NCI-H226 (cell line): ENCODE measurements at places on chromosomes 1 and 21.

DNA sequence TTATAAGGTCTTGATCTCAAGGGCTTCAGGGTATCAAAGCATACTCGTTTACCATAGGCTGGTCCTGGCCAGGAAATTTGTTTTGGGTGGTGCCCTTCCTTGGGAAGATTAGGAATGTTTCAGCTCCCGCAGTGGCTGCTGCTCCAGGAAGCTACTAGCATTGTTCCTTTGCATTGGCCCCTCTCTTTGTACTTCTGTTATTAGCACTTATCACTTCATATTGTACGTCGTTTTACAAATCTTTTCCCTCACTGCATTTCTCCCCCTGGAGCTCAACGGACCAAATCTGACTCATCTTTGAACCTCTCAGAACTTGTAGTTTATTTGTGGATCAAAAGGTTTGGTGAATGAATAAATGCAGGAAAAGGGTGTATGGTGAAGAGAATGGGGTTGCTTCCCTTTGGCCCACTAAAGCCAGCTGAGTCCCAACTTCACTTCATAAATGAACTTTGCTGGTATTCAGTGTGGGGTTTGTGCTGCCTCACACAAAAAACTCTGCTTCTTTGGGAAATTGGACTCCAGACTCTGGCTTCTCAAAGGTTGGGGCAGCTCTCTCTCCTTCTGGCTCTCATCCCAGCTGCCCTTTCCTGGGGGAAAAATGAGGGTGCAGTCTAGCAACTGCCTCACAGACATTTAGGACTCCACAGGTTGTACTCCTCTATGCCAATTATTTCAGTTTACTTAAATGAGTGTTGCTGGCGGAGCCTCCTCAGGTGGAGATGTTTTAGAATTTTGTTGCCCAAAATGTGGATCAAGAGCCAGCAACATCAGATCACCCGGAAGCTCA, 5.9 kb downstream of the GNAT2 start:
- DNase-seq = no peak

- DNase-seq = peak; percentile 49
Measured at GRCh38 chr1:59730302-59730701, 84.4 kb upstream of the HOOK1 start.

- no peak for DNase-seq
Measured at GRCh38 chr1:112855152-112855828, 100.7 kb downstream of the SLC16A1 start.

DNA sequence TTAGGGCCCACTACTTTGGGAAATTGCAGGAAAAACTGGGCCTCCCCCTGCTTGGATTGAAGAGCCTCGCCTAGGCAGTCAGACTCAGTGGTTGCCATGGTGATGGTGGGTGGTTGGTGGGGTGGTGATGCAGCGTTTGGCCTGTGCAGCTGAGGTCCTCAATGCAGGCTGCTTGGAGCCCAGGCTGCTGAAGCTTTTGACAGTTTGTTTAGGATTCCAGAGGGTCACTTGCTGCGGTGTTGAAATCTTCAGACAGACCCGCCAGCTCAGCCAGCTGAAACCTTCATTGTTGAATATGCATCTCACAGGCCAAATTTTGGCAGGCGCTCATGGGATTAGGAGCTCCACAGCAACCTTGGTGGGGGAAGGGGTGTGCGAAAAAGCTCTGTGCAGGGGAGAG, 67.9 kb downstream of the CACNA1E start:
- no peak for DNase-seq

- DNase-seq = no peak
Measured at GRCh38 chr1:182207300-182207699, 145.8 kb upstream of the ZNF648 start.

DNA sequence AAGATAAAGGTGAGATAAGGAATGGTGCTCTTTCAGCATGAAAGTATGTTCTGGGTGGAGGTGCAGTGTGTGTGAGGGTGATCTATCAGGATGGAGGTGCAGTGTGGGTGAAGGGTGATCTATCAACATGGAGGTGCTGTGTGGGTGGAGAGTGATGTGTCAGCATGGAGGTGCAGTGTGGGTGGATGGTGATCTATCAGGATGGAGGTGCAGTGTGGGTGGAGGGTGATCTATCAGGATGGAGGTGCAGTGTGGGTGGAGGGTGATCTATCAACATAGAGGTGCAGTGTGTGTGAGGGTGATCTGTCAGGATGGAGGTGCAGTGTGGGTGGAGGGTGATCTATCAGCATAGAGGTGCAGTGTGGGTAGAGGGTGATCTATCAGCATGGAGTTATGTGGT, 12.3 kb upstream of the MAP10 start:
- DNase-seq = no peak

DNA sequence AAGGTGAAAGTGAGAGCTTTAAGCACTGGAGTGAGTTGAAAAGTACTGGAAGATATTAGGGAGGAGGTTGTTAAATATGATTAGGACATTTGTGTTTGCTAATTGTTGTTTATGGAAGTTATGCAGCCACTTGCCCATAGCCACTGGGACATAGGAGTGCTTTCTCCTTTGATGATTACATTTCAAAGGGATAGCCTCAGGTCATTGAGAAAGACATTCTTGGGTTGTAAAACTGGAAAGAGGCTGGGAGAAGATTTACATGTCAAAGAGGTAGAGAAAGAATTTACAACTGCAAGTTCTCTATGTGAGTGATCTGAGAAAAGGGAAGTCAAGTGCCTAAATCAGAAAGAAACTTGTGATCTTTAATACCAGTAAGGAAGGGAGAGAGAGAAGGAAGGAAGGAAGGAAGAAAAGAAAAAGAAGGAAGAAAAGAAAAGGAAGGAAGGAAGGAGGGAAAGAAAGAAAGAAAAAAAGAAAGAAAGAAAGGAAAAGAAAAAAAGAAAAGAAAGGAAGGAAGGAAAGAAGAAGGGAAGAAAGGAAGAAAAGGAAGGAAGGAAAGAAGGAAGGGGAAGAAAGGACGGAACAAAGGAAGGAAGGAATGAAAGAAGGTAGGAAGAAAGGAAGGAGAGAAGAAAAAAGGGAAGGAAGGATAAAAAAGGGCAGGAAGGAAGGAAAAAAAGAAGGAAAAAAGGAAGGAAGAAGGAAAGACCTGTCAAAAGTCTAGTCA, 284.6 kb upstream of the DPYD start:
- no peak for DNase-seq

- no peak for DNase-seq
Measured at GRCh38 chr1:198205016-198205684, 48.4 kb downstream of the NEK7 start.

DNA sequence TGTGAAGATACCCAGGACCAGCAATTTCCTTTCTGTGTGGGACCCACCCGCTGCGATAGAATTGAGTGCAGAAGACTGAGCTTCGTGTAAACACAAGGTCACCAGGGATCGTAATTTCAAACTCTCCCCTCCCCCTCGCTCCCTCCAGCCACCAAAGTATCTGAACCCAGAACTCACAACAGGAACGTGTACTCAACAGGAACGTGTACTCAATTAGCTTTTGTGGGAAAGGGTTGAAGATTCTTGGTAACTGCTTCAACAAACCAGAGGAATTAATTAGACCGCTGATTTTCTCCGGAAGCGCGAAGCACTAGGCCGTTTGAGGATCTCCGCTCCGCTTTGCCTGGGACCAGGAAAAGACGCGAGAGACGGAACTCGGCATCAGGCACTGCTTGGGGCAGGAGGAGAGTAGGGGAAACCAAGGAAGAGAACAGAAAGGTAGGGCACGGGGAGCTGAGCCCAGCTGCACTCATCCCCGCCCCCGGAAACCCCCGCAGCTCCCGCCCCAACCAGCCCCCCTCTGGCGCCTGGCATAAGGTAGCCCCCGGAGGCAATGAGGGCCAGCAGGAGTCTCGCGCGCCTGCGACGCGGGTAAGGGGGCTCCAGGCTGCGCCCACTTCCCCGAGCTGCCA, 453 bp downstream of the DRAM2 start:
- DNase-seq = peak; percentile 63

- DNase-seq = no peak
Measured at GRCh38 chr1:93411000-93411399, 36.9 kb upstream of the FNBP1L start.

- DNase-seq = no peak
Measured at GRCh38 chr21:39348040-39348354, 891 bp downstream of the HMGN1 start.

GRCh38 chr1:28127617-28128257, 39.3 kb upstream of the EYA3 start:
- DNase-seq = no peak

DNA sequence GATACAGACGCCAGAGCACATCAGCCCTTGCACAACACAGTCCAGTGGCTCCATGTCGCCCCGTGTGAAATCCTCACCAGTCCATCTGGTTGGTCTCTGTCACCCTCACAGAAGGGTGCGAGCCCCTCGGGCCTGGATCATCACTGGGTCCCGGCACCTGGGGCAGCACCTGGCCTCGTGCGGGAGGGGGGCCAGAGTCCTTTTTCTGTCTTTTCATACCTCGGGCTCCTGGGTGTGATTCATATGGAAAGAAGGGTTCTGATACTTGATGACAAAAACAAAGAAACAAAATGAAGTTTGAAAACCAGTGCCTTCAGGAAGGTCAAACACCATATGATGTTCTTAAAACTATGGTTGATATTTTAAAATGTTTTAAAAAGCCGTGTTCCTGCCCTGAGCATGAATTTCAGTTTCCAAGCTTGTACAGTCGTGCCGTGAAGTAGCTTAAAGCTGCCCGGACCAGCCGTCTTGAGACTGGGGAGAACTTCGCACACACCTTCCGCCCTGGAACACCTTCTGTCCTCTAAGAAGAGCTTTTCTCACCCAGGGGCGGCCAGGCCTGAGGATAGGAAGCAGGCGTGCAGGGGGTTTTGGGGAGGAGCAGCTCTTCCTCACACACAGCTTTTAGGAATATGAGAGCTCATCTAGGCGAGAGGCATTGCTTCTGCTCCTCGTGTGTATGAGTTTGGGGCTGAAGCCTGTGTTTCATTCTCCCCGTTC, 35.2 kb downstream of the SLC37A1 start:
- DNase-seq = no peak

DNA sequence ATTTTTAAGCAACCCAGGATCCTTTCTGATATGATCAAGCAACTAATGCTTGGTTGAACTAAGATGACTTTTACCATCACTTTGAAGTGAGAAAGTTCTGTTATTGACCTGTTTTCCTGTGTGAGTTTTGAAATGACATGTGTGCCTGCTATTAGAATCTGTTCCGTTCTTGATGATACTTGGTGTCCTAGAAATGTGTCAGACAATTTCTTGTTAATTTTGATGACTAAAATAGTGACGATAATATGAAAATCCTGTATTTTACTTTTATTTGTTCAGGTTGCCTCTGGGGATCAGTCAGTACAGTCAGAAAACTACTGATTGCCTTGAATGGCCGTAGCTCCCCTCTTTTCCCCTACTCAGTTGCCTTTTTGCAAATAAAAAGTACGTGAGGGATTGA, 228.0 kb downstream of the RYR2 start:
- no peak for DNase-seq

GRCh38 chr1:79848316-79848715, 841.8 kb upstream of the ADGRL4 start:
- no peak for DNase-seq

GRCh38 chr1:43484367-43484766, 30.6 kb upstream of the HYI start:
- no peak for DNase-seq

- DNase-seq = no peak
Measured at GRCh38 chr1:153746174-153746573, 18.3 kb downstream of the INTS3 start.

DNA sequence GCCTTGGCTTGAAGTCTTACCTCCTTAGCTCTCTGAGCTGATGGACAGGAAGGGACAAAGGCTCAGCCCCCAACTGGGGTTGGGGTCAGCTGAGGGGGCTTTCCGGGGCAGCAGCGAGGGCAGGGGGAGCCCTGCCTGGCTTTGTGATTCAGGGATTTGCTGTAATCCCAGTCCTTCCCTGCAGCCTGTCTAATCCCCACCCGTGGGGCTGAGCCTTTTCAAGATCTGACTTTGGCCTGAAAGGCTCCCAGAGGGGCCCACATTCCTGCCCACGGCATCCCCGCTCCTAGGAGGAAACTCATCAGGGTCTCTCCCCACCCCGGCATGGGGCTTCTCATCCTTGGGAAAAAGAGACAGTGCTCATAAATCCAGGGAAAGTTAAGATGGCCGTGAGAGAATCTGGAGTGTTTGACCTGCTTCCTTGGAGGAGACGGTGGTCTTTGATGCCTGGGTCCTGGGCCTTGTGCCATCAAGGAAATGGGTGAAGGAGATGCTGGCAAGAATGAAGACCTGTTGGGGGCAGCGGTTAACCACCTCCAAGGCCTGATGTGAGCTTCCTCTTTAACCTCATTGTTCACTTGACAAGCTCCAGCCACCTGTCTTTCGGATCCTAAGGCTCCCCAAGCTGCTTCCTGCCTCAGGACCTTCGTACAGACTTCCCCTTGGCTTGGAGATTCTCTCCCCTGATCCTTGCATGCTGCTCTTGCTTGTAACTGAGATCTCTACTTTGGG, 83.1 kb upstream of the WNT4 start:
- DNase-seq = no peak

- DNase-seq = no peak
Measured at GRCh38 chr1:56199956-56200355, 379.4 kb downstream of the PLPP3 start.

DNA sequence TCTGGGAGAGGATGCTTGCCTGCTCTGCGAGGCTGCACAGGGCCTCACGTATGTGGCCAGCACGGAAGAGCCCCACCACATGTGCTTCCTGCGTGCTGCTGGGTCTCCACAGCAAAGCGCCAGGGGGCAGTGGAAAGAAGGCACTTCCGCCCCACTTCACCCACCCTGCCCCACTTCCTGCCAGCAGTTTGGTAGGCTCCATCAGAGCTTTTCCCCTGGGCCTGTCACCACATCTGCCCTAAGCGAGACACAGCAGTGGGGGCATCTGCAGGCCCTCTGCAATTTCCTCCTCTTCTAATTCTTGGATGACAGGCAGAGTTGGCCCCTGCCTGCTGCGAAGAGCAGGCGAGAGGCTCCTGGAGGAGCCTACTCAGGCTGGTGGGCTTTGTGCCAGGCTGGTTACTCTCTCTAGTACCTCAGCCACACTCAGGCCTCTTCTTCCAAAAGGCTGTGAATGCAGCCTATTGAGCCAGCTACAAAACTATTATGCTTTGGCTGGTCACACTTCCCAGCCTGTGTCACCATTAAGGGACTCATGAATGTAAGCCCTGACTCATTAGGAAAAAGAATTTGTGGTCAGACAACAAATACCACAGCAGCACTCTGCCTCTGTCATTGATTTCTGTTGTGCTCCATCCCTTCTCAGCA, 25.0 kb downstream of the CD244 start:
- DNase-seq = no peak

GRCh38 chr1:8663915-8664329, 153.5 kb downstream of the RERE start:
- DNase-seq = peak; percentile 53

GRCh38 chr1:85553416-85554335, 26.9 kb upstream of the CCN1 start:
- no peak for DNase-seq

DNA sequence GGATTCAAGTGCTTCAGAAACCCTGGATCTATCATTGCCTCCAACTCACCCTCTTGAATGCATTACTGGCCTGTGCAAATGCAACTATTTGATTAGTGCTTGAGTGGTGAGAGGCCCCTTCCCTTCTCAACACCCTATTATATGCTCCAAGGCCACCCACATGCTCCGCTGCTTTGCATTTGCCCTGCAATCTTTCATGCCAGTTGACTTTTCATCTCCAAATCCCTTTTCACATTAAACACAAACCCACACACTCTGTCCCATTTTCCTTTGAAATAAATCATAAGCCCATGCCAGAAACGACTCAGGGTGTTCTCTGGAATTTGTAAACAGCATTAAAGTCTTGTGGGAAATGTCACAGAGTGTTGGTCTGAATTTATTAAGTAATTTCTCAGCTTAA, 78.9 kb upstream of the CTTNBP2NL start:
- DNase-seq = no peak
